ENCODE measurements at places on chromosomes 12 and 14.

DNA sequence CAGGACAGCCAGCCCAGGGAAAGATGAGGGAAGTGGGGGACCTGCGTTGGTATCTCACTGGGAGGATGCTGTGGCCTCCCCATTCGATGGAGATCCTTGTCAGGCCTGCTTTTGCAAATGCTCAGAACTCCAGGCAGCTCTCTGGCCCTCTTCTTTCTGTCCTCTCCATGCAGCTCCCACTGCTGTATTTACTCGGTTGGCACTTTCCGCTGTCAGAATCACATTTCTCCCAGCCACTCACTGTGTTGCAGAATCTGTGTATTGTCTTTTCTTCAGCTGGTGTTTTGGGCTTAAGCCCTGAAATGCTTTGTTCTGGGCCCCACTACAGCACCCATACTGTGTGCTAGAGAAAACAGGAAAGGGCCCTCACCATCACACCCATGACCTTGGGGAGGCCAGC is 401.1 kb downstream of the RGS6 start:
- DNase-seq: no peak

DNA sequence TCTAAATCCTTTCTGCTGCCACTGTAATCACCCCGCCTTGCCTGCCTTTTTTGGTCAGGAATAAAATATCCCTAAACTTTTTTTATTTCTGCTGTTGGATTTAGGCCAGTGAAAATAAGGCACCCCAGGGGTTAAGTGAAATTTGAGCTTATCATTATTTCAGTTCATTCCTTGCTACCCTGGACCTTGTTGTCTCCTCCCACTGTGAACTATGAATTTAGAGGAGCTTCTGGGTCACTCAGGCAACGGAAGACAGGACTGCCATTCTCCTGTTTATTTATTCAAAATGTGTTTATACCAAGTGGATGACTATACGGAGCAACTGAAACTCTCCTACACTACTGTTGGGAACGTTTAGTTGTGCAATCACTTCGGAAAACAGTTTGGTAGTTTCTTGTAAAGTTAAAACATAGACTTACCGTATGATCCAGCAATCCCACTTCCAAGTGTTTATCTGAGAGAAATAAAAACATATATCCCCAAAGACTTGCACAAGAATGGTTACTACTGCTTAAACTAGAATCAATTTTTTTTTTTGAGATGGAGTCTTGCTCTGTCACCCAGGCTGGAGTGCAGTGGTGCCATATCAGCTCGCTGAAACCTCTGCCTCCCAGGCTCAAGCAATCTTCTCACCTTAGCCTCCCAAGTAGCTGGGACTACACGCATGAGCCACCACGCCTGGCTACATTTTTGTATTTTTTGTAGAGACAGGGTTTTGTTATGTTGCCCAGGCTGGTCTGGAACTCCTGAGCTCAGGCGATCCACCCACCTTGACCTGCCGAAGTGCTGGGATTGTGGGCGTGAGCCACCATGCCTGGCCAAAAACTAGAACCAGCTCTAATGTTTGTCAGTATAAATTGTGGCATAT is 2.3 kb upstream of the TRAFD1 start:
- no peak for DNase-seq

DNA sequence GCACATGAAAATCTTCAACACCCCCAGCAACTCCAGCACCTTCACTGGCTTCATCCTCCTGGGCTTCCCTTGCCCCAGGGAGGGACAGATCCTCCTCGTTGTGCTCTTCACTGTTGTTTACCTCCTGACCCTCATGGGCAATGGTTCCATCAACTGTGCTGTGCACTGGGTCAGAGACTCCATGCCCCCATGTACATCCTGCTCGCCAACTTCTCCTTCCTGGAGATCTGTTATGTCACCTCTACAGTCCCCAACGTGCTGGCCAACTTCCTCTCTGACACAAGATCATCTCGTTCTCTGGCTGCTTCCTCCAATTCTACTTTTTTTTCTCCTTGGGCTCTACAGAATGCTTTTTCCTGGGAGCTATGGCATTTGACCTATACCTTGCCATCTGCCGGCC is 11.5 kb upstream of the OR11G2 start:
- peak; percentile 13 for DNase-seq

GRCh38 chr12:64028541-64028940 is 184.0 kb downstream of the SRGAP1 start:
- no peak for DNase-seq

DNA sequence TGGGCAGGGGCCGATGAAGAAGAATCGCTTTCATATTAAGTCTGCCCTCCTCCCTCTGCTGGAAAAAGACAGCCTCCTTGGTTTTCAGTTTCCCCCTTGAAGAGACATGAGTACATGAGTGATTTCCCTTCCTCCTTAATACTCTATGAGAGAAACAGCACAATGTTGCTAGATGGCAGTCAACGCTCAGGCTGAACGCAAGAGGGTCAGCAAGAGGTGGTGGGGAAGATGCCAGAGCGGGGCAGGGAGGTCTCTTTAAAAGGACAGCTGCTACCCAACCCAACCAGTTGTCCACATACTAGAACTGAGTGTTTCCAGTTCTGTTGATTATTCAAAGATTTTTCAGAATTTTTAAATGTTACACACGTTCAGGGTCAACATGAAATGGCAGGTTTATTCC is 22.8 kb downstream of the CRACR2A start:
- DNase-seq: no peak

- DNase-seq: no peak
Measured at GRCh38 chr12:26135571-26135970, 10.7 kb upstream of the BHLHE41 start.

DNA sequence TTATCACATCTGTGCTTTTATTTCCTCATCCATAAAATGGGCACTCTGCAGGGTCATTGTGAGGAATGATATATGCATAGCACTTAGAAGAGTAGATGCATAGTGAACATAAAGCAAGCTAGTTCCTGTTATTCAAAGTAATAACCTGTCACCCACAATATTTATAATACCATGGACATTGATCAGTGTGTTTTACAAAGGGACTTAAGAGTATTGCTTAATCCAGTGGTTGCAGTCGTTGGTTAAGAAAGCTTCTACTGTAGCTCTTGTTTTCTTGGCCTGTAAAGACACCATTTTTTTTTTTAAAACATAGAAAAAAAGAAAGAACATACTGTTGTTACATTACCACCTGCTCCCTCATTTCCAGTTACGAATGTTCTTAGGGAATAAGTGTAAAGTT is 13.1 kb downstream of the METAP2 start:
- no peak for DNase-seq

- DNase-seq: no peak
Measured at GRCh38 chr14:87852107-87852506, 140.9 kb downstream of the GALC start.

All from CD4-positive, alpha-beta T cell treated with Interferon gamma for 1 hour (primary cell).